ENCODE measurements at places on chromosomes 12 and 14. TPM values are rescaled to one million over a fixed set of nuclear protein-coding genes. Genes with fewer than 3 reads are reported as not detected.
A peak's percentile ranks its signal among the peaks of the same experiment; 100 is the strongest.

DNA sequence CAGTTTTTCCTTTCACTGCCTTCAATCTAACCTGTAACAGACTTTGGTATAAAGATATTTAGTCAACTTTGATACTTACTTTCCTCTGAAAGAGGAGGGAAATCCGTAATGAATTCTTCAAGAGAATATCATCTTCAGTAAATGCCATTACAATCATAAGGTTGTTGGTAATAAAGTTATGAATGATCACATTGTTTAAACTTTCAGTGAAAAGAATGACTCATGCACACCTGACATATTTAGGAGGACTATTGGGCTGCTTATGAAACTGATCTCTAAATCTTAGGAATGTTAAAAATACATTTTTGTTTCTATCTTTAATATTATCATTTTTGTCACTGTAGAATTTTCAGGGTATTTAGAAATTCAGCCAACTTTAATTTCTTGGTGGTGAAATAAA lies 474.7 kb downstream of the SLC16A7 start:
- no peak overlapping the region for H3K27ac ChIP-seq
- H3K36me3 ChIP-seq, result no peaks in the 10 kb centered on the region

CMTM5 gene
- total RNA-seq, result not detected

SIX4 gene
- 15.6 TPM for total RNA-seq

GRCh38 chr12:59393506-59393905 lies 202.3 kb upstream of the SLC16A7 start:
- H3K4me1 ChIP-seq, result no peaks in the 10 kb centered on the region
- H3K27me3 ChIP-seq, result no peaks in the 10 kb centered on the region
- no peak overlapping the region for H3K4me3 ChIP-seq
- DNase-seq, result no peak
- no peak overlapping the region for H3K27ac ChIP-seq
- no peaks in the 10 kb centered on the region for H3K36me3 ChIP-seq

DNA sequence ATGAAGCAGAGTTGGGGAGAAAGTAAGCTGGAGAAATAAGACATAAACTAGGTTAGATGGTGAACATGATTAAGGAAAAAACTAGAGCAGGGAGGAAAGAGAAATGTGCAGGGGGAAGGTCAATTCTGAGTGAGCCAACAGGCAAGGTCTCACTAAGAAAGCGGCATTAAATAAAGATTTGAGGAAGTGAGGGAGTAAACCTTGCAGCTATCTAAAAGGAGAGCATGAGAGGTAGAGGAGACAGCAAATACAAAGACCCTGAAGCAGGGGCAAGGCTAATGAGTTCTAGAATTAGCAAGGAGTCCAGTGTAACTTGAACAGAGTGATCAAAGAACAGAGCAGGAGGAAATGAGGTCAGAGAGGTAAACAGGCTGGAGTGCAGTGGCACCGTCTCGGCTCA lies 4.4 kb upstream of the SOCS2 start:
- H3K4me3 ChIP-seq, result no peak overlapping the region
- H3K36me3 ChIP-seq, result no peaks in the 10 kb centered on the region
- no peaks in the 10 kb centered on the region for H3K27me3 ChIP-seq
- no peak overlapping the region for H3K27ac ChIP-seq
- DNase-seq, result no peak
- H3K4me1 ChIP-seq, result peaks cover 11% of the 10 kb centered on the region

GRCh38 chr12:14621826-14622225 lies 54.1 kb upstream of the PLBD1 start:
- H3K27me3 ChIP-seq, result no peaks in the 10 kb centered on the region
- H3K4me3 ChIP-seq, result no peak overlapping the region
- H3K27ac ChIP-seq, result no peak overlapping the region
- no peak for DNase-seq
- no peaks in the 10 kb centered on the region for H3K4me1 ChIP-seq

DNA sequence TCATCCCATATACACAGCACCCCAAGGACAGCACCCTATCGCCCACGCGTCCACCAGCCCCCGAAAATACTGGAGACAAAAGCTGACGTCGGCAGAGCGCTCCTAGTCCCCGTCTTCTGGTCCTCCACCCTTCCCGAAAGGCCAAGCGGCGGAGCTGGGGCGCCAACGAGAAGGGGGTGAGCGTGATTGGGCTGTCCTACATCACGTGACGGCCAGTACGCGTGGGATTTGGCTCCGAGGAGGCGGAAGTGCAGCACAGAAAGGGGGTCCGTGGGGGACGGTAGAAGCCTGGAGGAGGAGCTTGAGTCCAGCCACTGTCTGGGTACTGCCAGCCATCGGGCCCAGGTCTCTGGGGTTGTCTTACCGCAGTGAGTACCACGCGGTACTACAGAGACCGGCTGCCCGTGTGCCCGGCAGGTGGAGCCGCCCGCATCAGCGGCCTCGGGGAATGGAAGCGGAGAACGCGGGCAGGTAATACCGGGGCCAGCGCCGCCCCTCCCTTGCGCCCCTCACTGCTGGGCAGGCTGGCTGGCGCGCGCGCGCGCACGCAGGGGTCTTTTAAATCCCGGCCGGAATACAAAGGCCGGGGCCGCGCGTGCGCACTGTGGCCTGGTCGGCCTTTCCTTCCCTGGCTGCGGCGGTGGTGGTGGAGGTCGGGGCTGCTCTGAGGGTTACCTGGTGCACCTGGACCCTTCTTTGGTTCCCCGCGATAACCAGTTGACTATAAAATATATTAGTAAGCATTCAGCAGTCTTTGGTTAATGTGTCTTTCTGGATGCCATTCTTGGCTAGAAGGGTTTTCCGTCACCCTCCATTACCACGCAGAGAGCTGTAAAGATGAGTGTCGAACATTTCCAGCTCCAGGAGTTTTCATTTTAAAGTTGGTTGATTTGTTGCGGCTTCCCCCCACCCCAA lies at the start of gene TDG:
TSS of gene TDG (plus strand) at position 283 of the 915 bp plus-strand sequence. CDS start at position 449, 166 bp downstream.
- peaks cover 11% of the 10 kb centered on the region for H3K36me3 ChIP-seq
- DNase-seq, result peak; percentile 97
- peak within 1 kb of the TSS; percentile 93 for H3K27ac ChIP-seq

- H3K4me3 ChIP-seq, result no peak overlapping the region
- H3K27ac ChIP-seq, result peak overlapping the region; percentile 41
- peaks cover 18% of the 10 kb centered on the region for H3K4me1 ChIP-seq
- no peaks in the 10 kb centered on the region for H3K27me3 ChIP-seq
- H3K36me3 ChIP-seq, result no peaks in the 10 kb centered on the region
- peak; percentile 67 for DNase-seq
Observed at GRCh38 chr12:8629486-8630033, 16.9 kb upstream of the AICDA start.

SERPINA1 gene
- total RNA-seq, result 0.29 TPM

DNA sequence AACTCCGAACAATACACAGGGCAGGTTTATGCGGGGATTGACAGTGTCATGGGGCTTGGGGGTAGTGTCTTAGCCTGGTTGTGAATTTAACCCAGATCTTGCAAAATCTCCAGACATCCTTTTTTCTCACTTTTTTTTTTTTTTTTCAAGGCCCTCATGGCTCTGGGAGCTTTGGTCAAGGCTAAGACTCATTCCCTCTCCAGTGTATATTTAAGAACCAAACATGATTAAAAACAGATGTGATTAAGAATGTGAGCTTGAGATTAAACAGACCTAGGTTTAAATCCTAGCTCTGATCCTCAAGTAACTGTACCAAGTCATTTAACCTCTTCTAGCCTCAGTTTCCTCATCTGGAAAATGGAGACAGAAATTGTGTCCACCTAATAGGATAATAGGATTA lies 151.7 kb upstream of the FUT8 start:
- H3K27me3 ChIP-seq, result no peaks in the 10 kb centered on the region
- peaks cover 17% of the 10 kb centered on the region for H3K4me1 ChIP-seq
- H3K36me3 ChIP-seq, result no peaks in the 10 kb centered on the region
- no peak overlapping the region for H3K4me3 ChIP-seq
- H3K27ac ChIP-seq, result no peak overlapping the region

DYRK4 gene
- total RNA-seq, result 30.4 TPM

- no peak overlapping the region for H3K27ac ChIP-seq
- DNase-seq, result peak; percentile 29
- no peaks in the 10 kb centered on the region for H3K36me3 ChIP-seq
- no peaks in the 10 kb centered on the region for H3K27me3 ChIP-seq
Observed at GRCh38 chr14:29558516-29558915, 369.1 kb downstream of the PRKD1 start.

- no peak overlapping the region for H3K4me3 ChIP-seq
- peak; percentile 82 for DNase-seq
- H3K4me1 ChIP-seq, result no peaks in the 10 kb centered on the region
Observed at GRCh38 chr14:102769049-102769327, 8.3 kb upstream of the TRAF3 start.

DNA sequence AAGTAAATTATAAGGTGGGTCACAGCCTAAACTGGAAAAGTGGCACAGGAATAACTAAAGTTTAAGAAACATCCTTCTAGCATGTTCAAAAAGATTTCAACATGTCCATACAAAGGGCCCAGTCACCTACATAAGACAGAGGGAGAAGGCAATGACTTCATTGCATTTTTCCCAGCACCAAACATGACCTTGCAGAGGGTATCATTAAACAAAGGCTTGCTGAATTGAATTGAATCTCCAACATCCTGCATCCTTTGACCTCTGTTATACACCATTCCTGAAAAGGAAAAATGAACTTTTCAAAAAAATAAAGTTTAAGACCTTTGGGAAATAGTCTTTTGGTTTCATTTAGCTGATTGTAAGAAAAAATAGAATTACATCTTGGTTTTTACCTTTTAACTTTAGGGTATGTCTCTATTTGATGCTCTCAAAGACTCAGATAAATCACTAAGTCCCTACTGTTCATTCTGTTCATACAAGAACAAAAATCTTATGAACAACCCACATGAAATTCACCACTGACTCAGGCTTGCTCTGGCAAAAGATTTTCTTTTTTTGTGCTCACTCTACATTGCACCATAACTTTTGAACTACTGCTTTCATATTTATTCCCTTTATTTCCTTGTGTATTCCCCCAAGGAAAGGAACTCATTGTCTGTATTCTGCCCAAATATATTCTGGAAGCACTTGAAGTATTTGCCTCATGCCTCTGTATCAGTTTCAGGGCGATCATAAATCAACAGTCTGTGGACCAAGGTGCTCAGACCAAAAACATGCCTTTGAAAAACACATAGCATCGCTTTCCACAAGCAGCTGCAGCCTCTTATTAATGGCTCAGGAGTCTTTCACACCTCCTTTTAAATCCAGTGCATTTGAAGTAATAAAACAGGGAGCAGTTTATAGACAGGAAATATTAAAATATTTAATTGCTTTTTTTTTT lies 121.7 kb downstream of the DUSP6 start:
- no peaks in the 10 kb centered on the region for H3K27me3 ChIP-seq
- no peak overlapping the region for H3K27ac ChIP-seq
- DNase-seq, result no peak
- H3K36me3 ChIP-seq, result no peaks in the 10 kb centered on the region
- no peak overlapping the region for H3K4me3 ChIP-seq

AQP5 gene
- total RNA-seq, result not detected

- H3K27ac ChIP-seq, result no peak overlapping the region
- H3K4me3 ChIP-seq, result no peak overlapping the region
- H3K27me3 ChIP-seq, result no peaks in the 10 kb centered on the region
- peak; percentile 75 for DNase-seq
- no peaks in the 10 kb centered on the region for H3K4me1 ChIP-seq
Observed at GRCh38 chr14:91258011-91258618, 13.6 kb upstream of the GPR68 start.

OR11H6 gene
- not detected for total RNA-seq

TSPAN8 gene
- total RNA-seq, result not detected

GXYLT1 gene
- 7.6 TPM for total RNA-seq

DNA sequence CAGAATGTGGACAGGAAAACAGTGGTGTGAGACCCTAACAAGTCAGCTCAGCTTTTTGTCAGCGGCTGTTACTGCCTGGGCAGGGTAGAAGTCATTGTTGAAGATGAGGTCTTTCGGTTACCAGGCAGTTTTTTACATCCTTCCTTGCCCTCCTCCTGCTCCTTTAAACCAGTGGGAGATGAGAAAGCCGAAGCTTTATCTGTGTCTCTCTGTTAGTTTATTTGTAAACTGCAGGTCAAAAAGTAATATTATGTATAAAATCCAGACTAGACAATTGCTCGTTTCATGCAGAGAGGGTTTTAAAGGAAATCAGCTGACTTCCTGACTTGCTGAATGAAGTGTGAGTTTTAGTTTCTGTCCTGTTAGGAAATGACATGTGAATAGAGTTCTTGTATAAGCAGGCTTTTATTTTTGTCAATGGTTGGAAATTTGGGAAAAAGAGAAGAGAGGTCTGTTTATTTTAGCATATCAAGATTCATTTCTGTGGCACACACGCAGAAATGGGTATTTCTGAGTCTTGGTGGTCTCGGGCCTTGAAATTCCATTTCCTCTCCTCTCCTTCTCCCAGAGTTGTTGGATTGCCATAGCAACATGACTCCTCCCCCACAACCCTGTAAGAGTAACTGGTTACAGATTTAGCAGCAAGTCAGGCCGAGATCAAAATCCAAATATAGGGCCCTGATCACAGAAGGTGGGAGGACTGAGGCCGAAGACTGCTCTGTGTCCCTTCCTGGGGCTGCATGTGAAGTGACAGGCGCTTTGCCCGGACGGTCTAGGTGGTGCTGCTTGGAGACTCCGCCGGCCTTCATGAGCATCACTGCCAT lies 60.8 kb downstream of the SAMD4A start:
- H3K4me1 ChIP-seq, result peaks cover 32% of the 10 kb centered on the region
- no peaks in the 10 kb centered on the region for H3K36me3 ChIP-seq
- peak overlapping the region; percentile 63 for H3K4me3 ChIP-seq
- peak; percentile 89 for DNase-seq
- peak overlapping the region; percentile 94 for H3K27ac ChIP-seq
- no peaks in the 10 kb centered on the region for H3K27me3 ChIP-seq

FGF6 gene
- total RNA-seq, result not detected

GRCh38 chr12:6343518-6343917 lies 1.6 kb upstream of the TNFRSF1A start:
- DNase-seq, result no peak
- peaks cover 5% of the 10 kb centered on the region for H3K36me3 ChIP-seq
- H3K27ac ChIP-seq, result no peak overlapping the region
- no peaks in the 10 kb centered on the region for H3K27me3 ChIP-seq
- H3K4me3 ChIP-seq, result no peak overlapping the region
- H3K4me1 ChIP-seq, result peaks cover 54% of the 10 kb centered on the region

DNA sequence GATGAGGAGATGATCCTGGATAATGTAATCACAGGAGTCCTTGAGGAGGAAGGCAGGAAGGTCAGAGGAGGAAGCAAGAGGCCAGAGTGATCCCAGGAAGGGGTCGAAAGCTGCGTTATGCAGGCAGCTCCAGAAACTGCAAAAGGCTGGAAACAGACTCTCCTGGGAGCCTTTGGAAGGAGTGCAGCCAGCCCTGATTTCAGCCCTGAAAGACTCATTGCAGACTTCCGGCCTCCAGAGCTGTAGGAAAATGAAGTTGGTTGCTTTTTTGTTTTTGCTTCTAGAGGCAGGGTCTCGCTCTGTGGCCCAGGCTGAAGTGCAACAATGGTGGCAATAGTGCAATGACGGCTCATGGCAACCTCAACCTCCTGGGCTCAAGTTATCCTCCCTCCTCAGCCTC lies 44.6 kb upstream of the FZD10 start:
- no peak overlapping the region for H3K27ac ChIP-seq
- DNase-seq, result no peak
- no peaks in the 10 kb centered on the region for H3K4me1 ChIP-seq
- no peaks in the 10 kb centered on the region for H3K27me3 ChIP-seq

NGB gene
- total RNA-seq, result not detected

All from osteoblast (primary cell).